Esophagus muscularis mucosa (tissue), 4 donors: ENCODE measurements at places on chromosomes 7 and 10. TPM values are rescaled to one million over a fixed set of nuclear protein-coding genes. Genes with fewer than 3 reads are reported as not detected.

DNA sequence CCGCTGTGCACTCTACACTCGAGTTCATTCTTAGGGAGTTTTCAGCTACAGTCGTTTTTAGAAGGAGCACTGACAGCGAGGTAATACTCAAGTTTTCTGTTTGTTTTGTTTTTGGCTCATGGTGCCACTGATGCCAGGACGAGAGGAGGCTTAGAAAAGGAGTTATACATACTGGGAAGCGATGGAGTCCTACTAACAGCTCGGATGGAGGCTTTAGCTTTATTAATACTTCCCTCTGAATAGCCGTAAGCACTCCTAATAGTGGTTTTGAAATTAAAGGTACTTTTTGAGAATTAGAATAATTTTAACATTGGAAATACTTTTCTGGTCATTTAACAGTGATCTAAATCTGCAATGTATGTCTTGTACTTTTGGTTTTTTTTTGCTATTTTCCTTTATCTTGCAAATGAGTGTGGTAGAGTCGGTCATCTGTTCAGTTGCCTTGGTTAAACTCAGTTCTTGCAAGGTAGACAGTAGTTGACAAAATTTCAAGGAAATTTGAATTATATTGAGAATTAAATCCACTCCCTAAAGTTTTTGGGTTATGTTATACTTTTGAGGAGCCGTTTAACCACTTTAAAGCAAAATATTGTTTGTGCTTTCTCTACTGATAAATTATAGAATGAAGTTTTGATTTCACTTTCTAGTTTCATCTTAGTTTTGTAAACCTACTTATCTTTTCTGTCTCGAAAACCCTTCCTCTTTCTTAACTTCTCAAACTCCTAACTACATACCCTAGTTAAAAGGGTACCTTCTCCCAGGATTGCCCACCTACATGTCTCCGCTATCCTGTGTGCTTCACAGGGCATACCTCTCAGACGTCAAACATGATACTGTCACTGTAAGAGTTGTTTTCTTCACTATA lies 1.5 kb downstream of the HBP1 start:
- no peaks in the 10 kb centered on the region for H3K27me3 ChIP-seq
- H3K36me3 ChIP-seq, result no peaks in the 10 kb centered on the region
- peak overlapping the region; percentile 97 for H3K4me3 ChIP-seq
- peak overlapping the region; percentile 99 for H3K27ac ChIP-seq
- peaks cover 50% of the 10 kb centered on the region for H3K4me1 ChIP-seq
- DNase-seq, result no peak

GRCh38 chr7:571096-571717 lies 51.6 kb upstream of the PDGFA start:
- no peak overlapping the region for H3K27ac ChIP-seq
- peaks cover 14% of the 10 kb centered on the region for H3K4me1 ChIP-seq
- DNase-seq, result no peak
- H3K4me3 ChIP-seq, result no peak overlapping the region
- no peaks in the 10 kb centered on the region for H3K36me3 ChIP-seq
- no peaks in the 10 kb centered on the region for H3K27me3 ChIP-seq

DNA sequence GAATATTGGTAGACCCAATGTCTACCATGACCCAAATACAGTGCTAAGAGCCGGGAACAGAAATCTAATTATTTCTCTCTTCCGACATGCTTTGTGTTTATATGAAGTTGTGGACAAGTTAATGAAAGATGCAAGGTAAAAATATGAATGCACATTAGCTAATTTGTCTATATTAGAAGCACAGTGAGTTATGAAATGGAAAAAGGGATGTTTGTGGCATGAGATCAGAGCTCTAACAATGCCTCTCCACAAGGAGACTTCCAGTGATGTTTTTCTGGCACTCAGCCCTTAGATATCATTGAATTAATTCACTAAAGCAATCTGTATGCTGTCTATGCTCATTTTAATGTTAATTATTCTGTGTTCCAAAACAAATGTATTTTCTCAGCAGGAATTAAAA lies 897.2 kb downstream of the CNTNAP2 start:
- no peaks in the 10 kb centered on the region for H3K27me3 ChIP-seq
- H3K36me3 ChIP-seq, result no peaks in the 10 kb centered on the region
- H3K4me3 ChIP-seq, result no peak overlapping the region
- H3K27ac ChIP-seq, result no peak overlapping the region

DNA sequence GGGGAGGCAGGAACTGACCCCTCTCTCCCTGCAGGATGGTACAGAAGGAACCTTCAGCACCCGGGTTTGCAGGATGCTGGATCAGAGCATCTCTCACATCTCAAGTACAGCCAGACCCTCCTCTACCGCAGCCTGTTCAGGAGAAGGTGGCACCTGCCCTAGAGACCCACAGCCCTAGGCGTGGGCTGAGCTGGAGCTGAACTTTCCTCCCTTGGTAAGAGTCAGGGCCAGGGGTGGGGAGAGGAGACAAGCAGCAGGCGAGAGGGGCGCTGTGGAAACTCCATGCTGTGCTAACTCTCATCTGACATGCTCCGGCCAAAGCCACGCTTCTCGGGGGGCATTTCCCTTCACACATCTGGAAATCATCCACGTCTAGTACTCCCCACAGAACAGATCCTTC lies 154.4 kb downstream of the DIP2C start:
- H3K27ac ChIP-seq, result no peak overlapping the region
- H3K36me3 ChIP-seq, result no peaks in the 10 kb centered on the region
- DNase-seq, result no peak
- H3K4me3 ChIP-seq, result no peak overlapping the region
- no peaks in the 10 kb centered on the region for H3K4me1 ChIP-seq

- H3K27ac ChIP-seq, result no peak overlapping the region
- no peaks in the 10 kb centered on the region for H3K36me3 ChIP-seq
- H3K4me1 ChIP-seq, result peaks cover 21% of the 10 kb centered on the region
- H3K27me3 ChIP-seq, result no peaks in the 10 kb centered on the region
- peak overlapping the region; percentile 70 for H3K4me3 ChIP-seq
Measured at GRCh38 chr7:87934699-87935383, 790 bp downstream of the ADAM22 start.

DNA sequence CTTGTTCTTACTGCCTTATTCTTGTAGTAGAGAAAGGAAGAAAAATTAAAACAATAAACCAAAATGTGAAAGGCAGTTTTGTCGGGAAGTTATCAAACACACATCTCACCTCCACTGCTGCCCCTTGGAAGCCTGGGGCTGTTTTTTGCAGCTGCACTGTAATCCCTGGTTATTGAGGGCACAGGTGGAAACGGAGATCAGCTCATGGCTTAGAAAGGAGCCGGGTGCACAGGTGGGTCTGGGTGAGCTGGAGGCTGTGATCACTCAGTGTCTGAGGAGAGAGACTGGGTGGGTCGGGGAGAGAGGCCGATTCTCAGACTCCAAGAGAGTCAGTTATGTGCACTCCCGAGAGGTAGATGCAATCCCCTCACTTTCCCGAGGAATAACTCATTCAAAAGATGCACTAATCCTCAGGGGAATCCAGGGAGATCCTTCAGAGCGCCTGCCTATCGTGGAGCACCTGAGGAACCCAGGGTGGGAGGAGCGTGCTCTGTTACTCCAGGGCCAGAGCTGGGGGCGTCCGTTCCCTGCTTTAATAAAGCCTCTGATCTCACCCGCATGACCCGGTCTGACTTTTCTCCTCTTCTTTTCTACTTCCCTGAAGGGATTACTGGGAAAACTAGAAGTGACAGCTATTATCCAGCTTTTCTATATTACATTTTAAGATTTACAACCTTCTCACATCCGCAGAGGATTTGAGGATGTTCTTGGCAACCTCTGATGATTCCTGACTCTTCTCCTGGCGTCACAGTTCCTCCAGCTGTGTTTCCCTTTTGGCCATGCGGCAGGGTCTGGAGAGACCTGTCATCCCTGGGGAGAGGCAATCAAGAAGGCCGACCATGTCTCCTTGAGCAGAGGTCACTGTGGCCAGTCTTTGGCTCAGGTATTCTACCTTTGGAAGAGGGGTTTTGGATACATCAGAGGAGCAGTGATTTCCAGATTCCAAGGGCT lies 82.1 kb downstream of the CAMK1D start:
- H3K36me3 ChIP-seq, result no peaks in the 10 kb centered on the region
- no peak overlapping the region for H3K27ac ChIP-seq
- H3K4me3 ChIP-seq, result no peak overlapping the region
- H3K4me1 ChIP-seq, result peaks cover 21% of the 10 kb centered on the region
- H3K27me3 ChIP-seq, result no peaks in the 10 kb centered on the region

DNA sequence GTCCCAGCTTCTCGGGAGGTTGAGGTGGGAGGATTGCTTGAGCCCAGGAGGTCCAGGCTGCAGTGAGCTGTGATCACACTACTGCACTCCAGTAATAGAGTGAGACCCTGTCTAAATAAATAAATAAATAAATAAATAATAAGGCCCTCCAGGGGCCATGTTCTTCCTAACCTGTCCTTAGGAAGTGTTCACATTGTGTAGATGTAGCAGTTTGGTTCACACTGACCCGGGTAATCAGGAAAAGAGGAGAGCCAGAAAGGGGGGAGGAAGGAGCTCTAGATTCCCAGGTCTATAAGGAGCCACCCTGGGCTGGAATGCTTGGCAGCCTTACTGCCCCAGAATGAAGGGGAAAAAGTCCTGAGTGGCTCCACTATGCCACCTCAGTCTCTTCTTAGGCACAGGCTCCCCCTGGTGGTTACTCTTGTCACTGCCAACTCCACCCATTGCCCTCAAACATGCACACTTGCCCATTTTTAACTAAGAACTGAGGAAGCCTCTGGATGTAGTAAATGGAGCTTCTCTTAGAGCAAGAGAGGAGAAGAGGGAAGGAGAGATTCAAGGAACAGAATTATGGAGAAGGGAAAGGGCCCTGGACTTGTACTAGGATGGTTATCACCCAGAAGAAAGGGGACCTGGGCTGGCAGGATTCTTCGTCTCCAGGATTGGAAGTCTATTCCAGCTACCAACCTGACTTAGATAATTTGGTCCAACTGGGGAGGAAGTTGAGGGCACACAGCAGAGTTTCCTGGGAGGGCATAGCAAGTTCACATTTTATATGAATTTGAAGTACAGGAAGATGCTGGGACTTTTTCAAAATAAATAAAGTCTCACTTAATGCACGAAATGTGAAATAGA lies 7.8 kb downstream of the HPS6 start:
- peaks cover 6% of the 10 kb centered on the region for H3K36me3 ChIP-seq
- peak; percentile 94 for DNase-seq
- H3K4me1 ChIP-seq, result peaks cover 11% of the 10 kb centered on the region

PIK3CG gene
- 3.8 TPM for total RNA-seq

MMD2 gene
- not detected for total RNA-seq

HOXA10 gene
- not detected for total RNA-seq

SEMA4G gene
- total RNA-seq, result 0.66 TPM

SPDYE16 gene
- 0.19 TPM for total RNA-seq

ACTA2 gene
- total RNA-seq, result 8,607 TPM
